ENCODE measurements at places on chromosomes 1 and 21.

DNA sequence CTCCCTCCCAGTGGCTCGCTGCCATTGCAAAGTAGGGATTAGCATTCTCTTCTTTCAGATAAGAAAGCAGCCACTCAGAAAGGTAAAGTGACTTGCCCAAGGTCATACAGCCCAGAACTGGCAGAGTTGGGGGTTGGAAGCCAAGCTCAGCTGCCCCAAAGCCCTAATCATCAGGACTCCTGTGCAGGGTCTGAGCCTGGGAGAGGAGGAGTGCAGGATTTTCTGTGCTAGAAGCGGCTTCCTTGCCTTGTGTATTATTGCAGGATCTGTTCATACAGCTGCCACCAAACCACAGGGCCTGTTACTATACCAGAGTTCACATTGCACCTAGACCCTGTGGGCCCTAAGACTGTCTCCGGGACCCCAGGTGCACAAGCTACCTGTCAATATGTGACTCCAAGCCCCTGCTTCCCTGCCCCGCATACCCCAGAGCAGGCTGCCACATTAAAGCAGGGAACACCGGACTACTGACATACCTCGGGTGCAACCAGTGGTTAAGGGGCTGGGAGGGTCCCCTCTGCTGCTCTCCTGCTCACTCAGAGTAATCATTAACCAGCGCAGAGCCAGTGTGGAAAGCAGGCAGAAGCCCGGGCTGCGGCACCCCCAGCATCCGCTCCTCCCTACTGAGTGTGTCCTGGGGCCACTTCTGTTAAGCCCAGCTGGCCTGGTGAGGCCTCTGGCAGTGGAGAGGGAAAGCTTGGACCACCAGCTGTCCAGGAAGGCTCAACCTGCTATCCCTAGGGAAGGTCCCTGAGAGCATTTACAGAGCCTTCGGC, 15.8 kb downstream of the HSPG2 start:
- no peak for DNase-seq

DNA sequence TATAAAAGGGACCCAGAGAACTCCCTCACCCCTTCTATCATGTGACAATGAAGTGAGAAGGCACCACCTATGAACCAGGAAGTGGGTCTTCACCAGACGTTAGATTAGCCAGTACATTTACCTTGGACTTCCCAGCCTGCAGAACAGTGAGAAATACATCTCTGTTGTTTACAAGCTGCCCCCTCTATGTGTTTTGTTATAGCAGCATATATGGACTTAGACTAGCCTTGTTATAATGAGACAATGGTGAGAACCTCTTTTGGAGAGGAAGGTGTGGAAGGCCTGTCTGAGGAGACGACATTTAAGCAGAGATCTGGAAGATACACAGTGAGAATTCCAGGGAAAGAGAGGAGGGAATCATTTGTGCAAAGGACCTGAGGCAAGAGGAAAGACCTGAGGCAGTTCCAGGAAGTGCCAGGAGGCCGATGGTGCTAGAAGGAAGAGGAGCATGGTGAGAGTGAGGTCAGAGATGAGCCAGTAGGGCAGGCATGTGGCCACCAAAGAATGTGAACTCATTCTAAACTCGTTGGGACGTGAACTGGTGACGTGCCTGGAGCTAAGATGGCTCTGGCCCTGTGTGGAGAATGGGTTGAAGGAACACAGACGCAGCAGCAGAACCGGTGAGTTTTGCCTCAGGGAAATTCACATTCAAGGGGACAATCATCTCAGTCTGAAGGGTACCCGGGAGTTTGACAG, 98.9 kb upstream of the IRF2BP2 start:
- no peak for DNase-seq

DNA sequence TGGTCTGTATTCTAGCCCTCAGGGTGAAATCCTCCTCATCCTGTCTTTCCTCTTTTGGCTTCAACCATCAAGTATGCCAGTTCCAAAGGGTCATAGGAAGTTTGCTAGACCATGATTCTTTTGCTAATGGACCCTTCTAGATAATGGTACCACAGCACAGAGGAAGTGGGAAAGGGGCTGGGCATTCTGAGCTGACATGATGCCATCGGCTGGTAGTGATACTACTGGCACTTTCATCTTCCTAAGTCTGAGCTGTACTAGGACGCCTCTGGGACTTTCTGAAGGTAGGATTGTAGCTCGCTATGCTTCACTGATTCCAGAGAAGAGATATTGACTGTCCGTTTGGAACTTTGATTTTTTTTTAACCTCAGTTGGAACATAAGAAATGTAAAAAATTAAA, 11.4 kb downstream of the FASLG start:
- no peak for DNase-seq

DNA sequence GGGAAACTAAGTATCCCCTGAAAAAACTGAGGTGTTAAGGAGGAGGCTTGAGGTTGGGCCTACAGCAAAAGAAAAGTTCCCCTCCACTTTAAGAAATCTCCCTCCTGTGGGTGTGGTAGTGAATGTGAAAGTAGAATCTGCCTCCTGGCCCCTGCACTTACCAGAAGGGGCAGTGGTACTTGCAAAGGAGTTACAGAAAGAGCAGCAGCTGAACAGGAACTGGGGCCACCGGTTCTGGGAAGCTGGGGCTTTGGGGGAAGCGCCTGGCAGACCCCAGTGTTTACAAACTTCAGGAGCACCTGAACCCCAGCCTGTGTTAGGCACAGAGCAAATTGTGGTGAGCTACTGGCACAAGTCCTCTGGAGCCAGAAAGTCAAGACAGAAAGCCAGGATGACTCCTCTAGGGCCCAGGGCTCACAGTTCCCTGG, 250.2 kb upstream of the FGGY start:
- DNase-seq, result no peak

- DNase-seq, result no peak
These were observed 408 bp downstream of the LMO4 start for GRCh38 chr1:87329051-87329525.

Data from DMS 273 treated with DMSO at 0.1 percent for 48 hours (cell line).